ENCODE measurements at places on chromosomes 5 and 9.
A peak's percentile ranks its signal among the peaks of the same experiment; 100 is the strongest.

GRCh38 chr9:124752967-124753366 is 18.1 kb downstream of the NR6A1 start:
- peak; percentile 29 for DNase-seq

DNA sequence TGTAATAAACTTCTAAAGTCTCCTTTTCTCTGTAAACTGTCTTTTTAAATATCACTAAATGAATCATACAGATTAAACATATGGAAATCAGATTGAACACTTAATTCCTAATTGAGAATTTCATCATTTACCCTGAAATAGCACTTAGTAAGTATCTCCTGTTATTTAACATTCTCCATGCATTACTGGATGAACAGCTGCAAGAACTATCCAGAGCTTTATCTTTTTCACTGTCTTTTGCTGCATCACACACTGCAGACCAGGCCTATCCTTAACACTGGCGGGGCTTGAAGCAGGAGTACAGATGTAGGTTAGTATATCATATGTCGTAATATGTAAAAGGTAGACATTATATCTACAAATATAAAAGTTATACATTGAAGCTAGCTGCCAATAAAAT is 108.7 kb upstream of the EFNA5 start:
- DNase-seq, result peak; percentile 7

DNA sequence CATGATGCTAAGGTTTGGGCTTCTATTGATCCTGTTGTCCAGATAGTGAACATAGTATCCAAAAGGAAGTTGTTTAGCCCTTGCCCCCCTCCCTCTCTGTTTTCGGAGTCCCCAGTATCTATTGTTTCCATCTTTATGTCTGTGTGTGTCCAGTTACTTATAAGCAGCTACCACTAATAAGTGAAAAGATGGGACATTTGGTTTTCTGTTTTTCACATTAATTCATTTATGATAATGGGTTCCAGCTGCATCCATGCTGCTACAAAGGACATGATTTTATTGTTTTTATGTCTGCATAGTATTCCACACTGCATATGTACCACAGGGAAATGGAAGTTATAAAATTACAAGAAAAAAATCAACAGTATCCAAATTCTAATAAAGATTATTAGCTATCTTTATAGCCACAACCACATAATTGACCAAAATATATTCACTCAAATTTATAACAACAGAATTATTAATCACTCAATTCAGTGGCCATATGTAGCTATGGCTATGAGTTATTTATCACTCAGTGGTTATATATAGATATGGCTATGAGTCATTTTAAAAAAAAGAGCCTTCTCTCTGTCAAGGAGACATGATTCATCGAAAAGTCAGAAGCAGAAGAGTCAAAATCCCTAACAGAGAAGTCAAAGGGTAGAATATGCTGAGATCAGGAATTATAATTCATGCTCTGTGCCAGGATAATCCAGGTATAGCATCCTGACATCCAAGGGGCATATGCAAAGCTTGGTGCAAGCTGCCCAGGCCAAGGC is 367.5 kb downstream of the DEPDC1B start:
- peak; percentile 22 for DNase-seq

- DNase-seq, result no peak
These were observed 15.7 kb downstream of the SCGB3A1 start for GRCh38 chr5:180575571-180575970.

DNA sequence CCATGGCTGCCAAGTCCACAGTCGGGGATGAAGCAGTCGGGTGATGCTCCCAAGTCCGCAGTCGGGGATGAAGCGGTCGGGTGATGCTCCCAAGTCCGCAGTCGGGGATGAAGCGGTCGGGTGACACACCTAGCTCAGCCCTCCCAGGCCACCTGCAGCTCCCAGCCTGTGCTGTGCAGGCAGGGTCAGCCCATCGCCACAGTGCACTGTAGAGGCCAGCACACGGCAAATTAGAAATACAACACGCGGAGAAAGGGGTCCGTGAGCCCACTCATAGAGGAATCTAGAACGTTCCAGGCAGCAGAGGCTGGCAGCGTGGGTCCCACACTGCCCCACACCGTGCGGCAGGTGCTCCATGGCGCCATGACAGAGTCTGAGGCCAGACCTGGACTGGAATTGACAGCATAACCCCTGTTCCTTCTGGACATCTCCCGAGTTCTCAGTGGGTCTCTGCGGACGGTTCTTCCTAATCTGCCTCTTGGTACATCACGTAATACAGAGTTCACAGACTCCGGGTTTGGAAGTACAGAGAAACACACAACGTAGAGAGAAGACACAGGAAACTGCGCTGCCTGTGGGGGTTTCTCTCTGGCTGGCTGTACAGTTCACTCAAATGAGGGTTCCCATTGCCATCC is 7.7 kb upstream of the EXOC3 start:
- DNase-seq, result no peak

- no peak for DNase-seq
These were observed 395.2 kb upstream of the KIF2A start for GRCh38 chr5:61910771-61911170.

DNA sequence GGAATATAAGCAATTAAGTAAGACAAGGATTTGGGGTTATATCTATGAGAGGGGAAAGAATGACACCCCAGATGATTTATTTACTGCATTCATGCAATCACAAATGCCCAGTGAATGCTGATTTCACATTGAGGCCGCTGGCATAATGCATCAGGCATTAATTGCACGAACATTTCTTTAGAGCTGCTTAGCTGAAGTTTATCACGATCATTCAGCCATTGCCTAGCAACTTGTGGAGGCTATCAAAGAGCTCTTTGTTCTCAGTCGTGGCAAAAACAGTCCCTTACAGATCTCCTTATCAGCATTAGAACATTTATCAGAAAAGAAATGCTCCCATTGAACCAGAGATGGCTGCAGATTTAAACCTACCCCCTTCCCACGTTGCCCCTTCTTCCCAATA is 88.7 kb upstream of the PRRC1 start:
- no peak for DNase-seq

DNA sequence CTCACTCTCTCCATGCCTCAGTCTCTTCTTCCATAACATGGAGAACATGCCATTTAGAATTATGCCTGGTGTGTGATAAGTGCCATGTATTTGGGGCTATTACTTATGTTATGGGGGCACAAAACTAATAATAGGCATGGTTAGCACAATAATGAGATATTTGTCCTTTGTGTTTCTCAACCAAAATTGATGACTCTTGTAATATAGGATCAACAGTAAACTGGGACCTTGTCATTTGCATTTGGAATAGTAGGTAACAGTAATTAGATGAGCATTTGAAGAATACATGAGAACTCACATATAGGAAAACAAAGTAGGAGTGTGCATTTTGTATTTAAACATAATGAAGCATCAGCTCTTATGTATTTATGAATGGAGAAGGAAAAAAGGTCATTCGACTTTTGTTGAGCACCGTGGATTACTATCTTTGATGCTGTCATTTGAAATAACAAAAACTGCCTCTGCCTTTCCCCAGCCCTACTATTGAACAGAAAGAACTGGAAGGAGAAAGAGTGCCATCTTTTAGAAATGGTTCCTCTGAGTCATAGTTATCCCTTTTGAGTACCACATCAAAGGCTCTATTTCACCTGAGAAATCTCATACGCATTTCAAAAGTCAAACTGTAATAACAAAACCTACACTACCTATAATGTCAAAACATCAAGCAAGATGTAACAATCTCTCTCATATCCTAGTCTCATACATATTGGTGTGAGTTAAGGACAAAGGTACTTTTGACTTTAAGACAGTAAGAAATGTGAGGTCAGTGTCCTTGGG is 655.2 kb downstream of the PDE4D start:
- no peak for DNase-seq

DNA sequence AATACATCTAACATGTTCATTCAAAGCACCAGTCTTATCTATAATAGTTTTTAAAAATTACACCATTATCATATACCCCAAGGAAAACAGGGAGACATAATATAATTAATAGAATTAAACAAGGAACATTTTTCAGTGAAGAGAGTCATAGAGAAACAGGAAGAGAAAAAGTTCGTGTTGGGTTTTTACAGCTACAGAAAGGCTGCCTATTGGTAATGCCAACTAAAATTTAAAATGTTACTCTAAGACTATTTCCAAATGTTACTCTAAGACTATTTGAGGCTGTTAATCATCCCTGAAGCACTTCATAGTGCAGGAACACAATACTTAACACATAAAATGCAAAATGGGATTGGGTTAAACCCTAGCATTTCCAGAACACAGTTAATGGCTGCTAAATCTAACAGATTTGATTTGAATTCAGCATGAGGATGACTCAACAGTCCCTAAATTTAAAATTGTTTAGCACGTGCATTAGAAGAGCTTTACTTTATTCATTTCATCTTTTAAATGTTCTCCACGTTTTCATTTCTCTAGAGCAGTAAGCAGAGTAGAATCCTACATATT is 54.5 kb downstream of the OXCT1 start:
- no peak for DNase-seq

DNA sequence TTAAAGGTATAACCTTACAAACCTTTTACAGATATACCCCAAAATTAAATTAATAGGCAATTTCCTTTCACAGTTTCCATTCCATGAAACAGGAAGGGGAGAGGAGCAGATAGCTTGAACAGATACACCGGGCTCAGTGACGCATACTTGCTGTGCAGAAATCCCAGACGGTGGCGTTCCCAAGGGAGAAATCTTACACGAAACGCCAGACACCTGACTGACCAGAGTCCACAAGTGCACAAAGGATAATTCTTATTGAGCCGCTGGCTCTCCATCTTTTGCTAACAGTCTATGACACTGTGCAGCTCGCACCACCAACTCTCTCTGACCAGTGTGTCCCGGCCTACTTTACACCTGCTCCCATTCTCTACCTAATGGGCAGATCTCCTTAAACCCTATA is 37.4 kb downstream of the PTCH1 start:
- no peak for DNase-seq
